ENCODE measurements at places on chromosomes 6 and 20.
A peak's percentile ranks its signal among the peaks of the same experiment; 100 is the strongest.

DNA sequence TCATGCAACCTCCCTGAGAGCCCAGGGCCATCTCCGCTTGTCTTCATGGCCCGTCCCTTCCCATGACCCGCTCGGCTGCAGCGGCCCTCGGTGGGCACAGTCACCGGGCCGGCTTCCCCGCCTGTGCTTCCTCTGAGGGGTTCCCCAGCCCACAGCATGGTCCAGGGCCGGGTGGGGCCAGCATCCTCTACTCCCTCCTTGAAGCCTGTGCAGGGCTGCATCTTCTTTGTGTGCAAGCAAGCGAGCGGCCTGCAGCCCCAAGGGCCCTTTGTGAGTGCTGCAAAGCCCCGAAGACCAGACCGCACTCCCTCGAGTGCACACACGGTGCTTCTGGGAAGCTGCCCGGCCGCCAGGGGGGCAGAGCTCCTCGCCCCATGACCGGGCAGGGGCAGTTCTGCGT, 265.8 kb downstream of the TAF4 start:
- DNase-seq, result no peak

GRCh38 chr6:144757730-144758129, 472.6 kb downstream of the UTRN start:
- DNase-seq, result no peak

GRCh38 chr20:41223112-41223511, 85.8 kb downstream of the PLCG1 start:
- DNase-seq, result no peak

- no peak for DNase-seq
These were observed 11.7 kb upstream of the STAU1 start for GRCh38 chr20:49199729-49200293.

DNA sequence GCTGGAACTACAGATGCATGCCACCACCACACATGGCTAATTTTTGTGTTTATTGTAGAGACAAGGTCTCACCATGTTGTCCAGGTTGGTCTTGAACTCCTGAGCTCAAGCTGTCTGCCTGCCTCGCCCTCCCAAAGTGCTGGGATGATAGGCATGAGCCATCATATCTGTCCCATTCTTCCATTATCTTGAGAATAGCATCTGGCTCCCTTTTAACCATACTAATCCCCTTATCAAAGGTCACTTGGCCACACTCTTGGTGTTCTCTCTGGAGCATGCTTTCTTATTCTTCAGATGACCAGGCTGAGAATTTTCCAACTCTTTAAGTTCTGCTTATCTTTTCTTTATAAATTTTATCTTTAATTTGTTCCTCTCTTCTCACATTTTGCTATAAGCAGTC, 15.9 kb upstream of the TRERF1 start:
- no peak for DNase-seq

- DNase-seq, result no peak
These were observed 75.5 kb downstream of the ZDHHC14 start for GRCh38 chr6:157456524-157456829.

DNA sequence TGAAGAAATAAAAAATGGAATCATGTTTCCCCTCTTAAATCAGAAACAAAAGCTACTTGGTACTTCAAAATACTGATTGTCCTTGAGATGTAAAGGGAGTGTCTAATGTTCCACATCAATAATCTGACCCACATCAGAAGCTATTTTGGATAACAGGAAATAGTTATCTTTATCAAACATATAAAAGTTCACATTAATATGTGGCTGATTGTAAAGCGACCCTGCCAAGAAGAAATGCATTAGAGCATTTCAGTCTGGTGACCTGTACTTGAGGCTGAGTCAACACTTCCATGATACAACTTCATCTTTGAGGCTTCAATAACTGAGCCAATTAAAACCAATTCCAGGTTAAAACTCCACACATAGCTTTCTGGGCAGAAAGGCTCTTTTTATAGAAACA, 31.8 kb downstream of the SYNE1 start:
- no peak for DNase-seq

- no peak for DNase-seq
These were observed 227.3 kb downstream of the TBXT start for GRCh38 chr6:165940366-165940765.

GRCh38 chr20:3173610-3174441, 477 bp upstream of the LZTS3 start:
- DNase-seq, result peak; percentile 95

DNA sequence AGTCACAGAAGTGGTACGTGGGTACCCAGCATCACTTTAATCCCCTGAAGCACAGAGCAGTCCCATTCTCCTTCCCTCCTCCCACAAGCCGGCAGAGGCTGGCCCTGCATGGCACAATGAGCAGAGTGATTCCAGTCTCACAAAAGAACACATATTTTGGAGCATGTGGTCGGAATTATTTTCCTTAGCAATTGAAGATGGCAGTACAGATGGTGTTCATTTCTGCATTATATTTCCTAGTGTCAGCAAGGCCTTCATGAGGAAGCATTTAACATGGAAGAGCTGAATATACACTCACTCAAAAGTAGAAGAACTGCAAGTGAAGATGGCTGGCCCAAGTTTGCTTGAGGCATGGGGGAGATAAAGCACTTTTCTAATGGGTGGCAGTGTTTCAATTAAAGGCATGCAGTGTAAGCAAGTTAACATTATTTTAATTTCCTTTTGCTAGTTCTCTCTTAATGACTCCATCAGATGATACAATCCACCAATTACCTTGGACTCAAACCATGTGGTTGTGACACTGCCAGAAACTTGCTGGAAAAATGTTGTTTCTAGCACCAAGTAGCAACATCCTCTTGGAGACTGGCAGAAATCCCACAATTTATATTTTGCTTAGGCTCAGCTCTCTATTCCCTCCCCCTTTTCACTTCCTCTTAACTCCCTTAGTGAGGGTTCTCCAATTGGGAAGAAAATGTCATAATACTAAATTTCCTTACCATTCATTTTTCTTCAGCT, 74.4 kb downstream of the ARHGAP18 start:
- no peak for DNase-seq

DNA sequence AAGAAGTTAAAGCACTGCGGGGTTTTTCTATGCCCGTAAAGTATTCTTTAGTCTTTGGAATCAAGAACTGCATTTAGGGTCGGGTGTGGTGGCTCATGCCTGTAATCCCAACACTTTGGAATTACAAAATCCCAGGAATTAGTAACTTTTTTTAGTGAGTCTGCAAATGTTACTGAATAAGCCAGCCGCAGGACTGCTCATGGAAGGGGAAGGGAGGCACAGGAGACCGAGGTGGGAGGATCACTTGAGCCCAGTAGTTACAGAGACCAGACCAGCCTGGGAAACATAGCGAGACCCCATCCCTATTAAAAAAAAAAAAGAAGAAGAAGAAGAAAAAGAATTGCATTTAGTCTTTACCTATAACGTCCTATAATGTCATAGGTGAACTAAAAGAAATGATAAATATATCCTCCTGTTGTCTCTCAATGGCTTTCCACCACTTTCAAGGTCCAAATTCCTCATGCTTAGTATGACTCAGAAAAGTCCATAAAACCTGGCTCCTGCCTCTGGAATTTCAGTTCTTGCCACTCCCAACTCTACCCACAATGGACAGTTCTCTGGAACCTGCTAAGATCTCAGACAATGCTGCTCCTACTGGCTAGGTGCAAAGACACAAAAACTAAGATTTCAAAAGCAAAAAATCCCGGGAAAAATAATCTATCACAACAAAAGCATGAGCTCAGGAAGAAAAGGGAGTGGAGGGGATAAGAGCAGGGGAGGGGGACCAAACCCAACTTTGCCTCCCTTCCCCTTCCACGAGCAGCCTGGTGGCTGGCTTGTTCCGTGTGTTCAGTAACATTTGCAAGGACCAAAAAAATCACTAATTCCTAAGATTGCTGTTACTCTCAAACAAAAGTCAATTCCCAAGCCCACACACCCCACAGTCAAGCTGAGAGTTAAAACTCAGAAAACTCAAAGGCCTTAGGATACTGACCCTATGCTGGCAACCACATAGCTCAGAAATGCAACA, 39.0 kb downstream of the B4GALT5 start:
- DNase-seq, result peak; percentile 19

All from hepatic stellate cell (primary cell).